EH (cell line): ENCODE measurements at places on chromosomes 6 and 20.

DNA sequence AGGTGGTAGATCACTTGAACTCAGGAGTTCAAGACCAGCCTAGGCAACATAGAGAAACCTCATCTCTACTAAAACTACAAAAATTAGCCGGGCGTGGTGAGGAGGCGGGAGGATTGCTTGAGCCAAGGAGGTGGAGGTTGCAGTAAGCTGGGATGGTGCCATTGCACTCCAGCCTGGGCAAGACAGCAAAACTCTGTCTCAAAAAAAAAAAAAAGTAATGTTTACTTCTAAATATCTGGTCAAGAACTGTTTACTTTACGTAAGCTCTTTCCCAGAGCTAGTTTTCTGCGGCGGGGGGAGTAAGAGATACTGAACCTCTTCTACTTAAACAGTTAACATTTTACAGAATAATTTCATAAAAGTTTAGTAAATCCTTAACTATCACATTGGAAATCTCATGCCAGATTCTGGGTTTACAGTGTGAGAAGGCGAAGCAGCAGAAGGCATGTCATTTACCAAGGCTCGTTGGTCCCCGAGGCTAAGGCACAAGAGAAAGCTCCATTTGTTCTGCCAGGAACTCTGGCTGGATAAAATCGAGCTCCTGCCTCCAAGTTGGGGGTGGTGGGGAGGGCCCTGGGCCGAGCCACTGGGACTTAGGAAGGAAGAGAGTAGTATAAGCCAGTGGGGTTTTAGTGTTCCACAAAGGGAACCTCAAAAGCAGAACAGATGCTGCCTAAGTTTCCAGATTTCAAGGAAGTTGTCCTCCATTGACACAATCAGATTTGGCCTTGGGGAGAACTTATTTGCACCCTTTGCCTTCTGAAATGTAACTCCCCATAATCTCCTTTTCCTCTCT is 41.7 kb downstream of the ARFGEF2 start:
- DNase-seq = no peak

GRCh38 chr6:111381123-111381522 is 101.9 kb downstream of the REV3L start:
- peak; percentile 20 for DNase-seq

GRCh38 chr6:72810571-72811280 is 188.9 kb downstream of the KCNQ5 start:
- peak; percentile 47 for DNase-seq

- DNase-seq = peak; percentile 96
These were observed 7.6 kb downstream of the TFAP2C start for GRCh38 chr20:56636716-56637115.

DNA sequence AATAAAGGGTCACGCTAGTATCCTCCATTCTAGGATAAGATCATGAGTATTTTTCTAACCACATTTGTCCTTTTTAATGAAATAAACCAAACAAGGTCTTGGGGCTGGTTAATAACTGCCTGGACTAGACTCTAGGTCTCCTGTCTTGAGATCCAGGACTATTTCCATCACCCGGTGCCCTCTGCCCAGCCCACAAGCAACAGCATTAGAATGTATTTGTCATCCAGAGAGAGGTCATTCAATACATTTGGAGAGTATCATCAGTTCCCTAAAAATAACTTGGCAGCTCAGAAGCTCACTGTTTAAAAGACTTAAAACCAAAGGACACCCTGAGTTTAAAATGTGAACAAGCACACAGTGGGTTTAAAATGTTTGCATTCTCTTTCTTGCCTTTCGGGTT is 4.4 kb upstream of the RBM24 start:
- DNase-seq = peak; percentile 71

- no peak for DNase-seq
These were observed 21.7 kb upstream of the FOXC1 start for GRCh38 chr6:1587977-1588376.

GRCh38 chr6:34350137-34350933 is 42.1 kb downstream of the NUDT3 start:
- peak; percentile 43 for DNase-seq

DNA sequence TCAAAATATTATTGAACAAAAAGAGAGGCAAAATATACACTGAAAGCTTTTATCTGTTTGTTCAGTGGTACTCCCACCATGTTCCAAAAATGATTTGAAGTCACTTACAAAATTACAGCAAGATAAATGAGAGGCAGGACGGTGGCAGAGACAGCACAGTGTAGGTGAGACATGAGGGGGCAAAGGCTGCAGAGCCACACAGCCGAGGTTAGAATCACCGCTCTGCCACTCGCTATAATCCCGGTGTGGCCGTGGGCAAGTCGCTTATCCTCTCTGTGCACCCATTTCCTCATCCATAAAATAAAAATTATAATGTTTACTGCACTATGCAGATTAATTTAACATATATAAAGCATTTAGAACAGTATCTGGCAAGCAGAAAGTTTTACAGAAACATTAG is 140.1 kb upstream of the BEND6 start:
- no peak for DNase-seq

- DNase-seq = peak; percentile 48
These were observed 50.5 kb downstream of the HLA-A start for GRCh38 chr6:29992807-29993206.

- DNase-seq = no peak
These were observed 5.7 kb upstream of the NHSL1 start for GRCh38 chr6:138504764-138505689.

- DNase-seq = no peak
These were observed 174.9 kb downstream of the ANKRD60 start for GRCh38 chr20:58053391-58054055.

DNA sequence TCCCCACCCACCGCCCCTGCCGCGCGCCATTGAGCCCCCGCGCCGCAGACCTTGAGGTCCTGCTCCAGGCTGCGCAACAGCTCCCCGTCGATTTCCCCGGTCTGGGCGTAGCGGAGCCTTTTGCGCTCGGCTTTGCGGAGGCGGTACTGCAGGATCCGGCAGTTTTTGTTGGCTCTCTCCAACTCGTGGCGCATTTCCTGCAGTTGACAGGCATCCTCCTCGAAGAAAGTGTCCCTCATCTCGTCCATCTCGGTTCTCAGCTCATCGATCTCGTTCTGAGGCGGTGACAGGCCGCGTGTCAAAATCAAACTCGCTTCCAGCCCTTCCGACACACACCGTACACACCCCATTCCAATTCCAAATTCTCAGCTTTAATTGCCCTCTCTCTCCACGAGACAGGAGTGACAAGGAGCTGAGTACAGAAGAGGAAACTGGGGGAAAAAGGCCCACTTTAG is 4.3 kb downstream of the MTCL3 start:
- peak; percentile 66 for DNase-seq
